ENCODE measurements at places on chromosomes 7 and 10.

GRCh38 chr10:75371010-75371409 lies 30.6 kb downstream of the ZNF503 start:
- DNase-seq: no peak

GRCh38 chr7:55209366-55209765 lies 155.8 kb upstream of the LANCL2 start:
- no peak for DNase-seq

- DNase-seq: no peak
Observed at GRCh38 chr7:142956951-142957623, 5.1 kb downstream of the KEL start.

DNA sequence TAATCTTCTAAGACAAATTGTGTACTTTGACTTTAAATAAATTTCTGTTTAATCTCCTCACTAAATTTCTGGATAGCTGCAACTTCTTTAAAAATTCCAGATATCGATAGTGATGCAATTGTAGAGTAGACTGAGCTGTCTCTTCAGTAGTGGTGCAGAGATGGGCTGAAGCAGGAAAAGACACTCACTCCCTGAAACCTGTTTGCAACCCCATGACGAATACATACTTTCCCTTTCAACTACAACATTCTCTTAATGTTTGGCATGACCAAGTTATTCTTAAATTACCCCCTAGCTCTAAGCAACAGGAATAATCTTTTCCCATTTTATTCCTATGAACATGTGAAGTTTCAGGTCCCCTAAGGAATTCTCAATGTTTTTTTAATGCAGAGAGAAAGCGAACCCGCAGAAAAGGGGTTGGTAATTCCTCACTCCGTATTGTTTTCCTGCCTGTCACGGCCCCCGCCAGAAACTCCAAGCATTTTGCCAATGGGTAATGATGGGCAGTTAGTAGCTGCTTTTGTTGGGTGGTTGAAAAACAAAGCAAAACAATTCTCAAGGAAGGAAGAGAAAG lies 1.3 kb downstream of the THSD7A start:
- no peak for DNase-seq

GRCh38 chr7:2956526-2957368 lies 86.9 kb downstream of the CARD11 start:
- DNase-seq: peak; percentile 70

- DNase-seq: no peak
Observed at GRCh38 chr10:1923586-1923985, 186.3 kb upstream of the ADARB2 start.

- no peak for DNase-seq
Observed at GRCh38 chr10:132477398-132478340, 59.9 kb upstream of the INPP5A start.

DNA sequence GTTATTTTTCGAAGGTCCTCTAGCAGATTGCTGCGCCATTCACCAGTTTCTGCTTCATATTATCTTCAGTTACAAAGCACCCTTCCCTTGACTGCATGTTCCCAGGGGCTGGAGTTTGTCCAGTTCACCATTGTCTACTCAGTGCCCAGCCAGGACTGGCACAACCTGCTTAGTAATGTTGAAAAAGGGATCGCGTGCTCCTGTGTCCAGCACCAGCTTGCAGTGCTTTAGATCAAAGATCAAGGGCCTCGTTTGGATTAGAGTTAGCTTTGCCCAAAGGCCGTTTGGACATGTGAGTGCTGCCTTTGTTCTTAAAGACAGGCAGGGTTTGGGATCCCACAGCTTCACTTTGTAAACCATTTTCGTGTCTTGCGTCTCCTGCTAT lies 867 bp downstream of the ATP6V0E2 start:
- no peak for DNase-seq

DNA sequence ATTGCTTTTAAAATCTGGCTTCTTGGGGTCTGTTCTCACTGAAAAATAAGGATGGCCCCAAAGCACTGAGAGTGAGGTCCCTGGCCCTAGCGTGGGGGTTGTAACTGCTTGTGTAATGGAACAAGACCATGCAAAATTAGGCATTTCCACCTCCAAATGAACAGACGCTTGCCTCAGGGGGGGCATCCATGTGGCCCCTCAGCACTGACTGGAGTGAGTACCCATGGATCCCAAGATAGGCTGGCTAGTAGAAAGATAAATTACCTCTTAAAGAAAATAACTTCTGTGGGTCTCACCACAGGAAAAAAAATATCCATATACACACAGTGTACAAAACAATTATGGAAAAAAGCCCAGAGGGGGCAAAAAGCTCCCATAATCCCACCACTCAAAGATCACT lies 15.2 kb upstream of the CPA1 start:
- no peak for DNase-seq

DNA sequence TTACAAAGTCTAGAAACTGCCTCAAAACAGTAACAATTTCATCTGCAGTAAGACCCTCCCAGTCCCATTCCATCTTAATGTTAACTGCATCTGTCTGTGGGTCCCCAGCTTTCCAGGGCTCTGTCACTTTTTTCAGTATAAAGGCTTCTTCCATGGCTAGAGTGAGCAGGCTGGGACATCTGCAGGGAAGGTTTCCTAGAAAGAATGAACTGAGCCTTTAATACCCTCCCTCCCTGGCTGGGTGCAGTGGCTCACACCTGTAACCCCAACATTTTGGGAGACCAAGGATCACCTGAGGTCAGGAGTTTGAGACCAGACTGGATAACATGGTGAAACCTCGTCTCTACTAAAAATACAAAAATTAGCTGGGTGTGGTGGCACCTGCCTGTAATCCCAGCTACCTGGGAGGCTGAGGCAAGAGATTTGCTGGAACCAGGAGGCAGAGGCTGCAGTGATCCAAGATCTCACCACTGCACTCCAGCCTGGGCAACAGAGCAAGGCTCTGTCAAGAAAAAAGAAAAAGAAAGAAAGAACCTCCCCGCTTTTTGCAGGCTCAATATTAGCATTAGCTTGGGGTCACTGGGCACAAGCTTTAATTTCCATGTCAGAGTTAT lies 3.4 kb downstream of the ERV3-1 start:
- DNase-seq: no peak

GRCh38 chr10:60734226-60734625 lies 44.1 kb upstream of the CDK1 start:
- DNase-seq: no peak

- no peak for DNase-seq
Observed at GRCh38 chr7:78499971-78500370, 701.4 kb downstream of the PHTF2 start.

DNA sequence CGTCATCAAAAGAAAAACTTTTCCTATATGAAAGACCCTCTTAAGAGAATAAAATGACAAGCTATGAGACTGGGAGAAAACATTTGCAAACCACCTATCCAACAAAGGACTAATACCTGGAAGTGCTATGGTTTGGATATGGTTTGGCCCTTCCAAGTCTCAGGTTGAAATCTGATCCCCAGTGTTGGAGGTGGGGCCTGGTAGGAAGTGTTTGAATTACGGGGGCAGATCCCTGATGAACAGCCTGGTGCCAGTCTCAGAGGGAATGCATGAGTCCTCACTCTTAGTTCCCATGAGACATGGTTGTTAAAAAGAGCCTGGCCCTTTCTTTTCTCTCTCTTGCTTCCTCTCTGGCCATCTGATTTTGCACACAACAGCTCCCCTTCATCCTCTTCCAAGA lies 6.3 kb downstream of the ALDH18A1 start:
- DNase-seq: no peak

GRCh38 chr7:74271742-74272141 lies 17.5 kb upstream of the CLIP2 start:
- no peak for DNase-seq

GRCh38 chr10:99435986-99436638 lies 5.7 kb upstream of the GOT1 start:
- no peak for DNase-seq

DNA sequence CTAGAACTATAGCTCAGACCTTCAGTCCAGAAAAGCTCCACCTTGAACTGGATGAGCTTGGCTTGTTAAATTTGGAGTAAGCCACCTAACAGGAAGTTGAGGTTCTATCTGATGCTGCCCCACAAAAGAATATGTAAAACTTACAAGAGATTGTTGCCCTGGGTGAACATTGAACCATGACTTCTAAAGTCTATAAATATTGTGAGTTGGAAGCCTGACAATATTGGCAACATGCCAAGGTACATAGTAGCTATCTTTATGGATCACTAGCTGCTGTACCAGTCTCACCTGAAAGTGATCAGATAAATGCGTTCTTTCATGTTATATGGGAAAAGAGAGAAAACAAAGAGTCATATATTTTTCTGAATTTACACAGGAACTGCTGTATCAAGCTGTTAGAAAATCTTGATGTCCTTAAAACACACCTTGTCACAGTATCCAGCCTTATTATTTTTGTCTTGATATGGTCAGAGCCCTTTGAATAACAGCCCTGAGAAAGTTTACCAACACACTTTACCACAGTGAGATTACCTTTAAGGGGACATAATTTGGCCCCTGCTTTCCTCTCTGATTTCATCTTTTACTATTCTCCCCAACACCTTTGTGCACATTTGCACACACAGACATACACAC lies 92.0 kb downstream of the LSMEM1 start:
- no peak for DNase-seq

GRCh38 chr10:112360308-112361270 lies 13.3 kb upstream of the ACSL5 start:
- DNase-seq: no peak

- no peak for DNase-seq
Observed at GRCh38 chr10:15182540-15183207, 14.2 kb upstream of the NMT2 start.

- no peak for DNase-seq
Observed at GRCh38 chr7:1209097-1209496, 23.6 kb upstream of the UNCX start.

- DNase-seq: no peak
Observed at GRCh38 chr7:95772298-95772770, at the start of gene DYNC1I1. DYNC1I1 (plus strand) TSS chr7:95772554; CDS start chr7:95804730, 32,176 bp downstream.

DNA sequence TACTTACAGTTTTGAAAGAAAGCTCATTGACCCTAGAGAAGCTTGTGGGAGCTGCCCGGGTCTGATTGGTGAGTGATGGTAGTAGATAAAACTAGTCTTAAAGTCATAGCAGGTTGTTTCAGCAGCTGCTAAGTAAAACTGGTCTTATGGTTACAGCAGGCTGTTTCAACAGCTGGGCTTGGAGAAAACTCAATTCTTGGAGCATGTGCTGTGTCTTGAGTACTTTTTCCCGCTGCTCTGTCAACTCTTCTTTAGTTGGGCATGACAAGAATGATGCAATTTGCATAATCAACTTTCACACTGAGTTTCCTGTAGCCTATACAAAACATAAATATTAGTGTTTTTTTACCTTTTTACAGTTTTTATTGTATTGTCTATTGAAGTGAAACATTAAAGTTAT lies 707.9 kb downstream of the AUTS2 start:
- no peak for DNase-seq

GRCh38 chr7:99196536-99197258 lies 11.2 kb downstream of the KPNA7 start:
- DNase-seq: no peak

DNA sequence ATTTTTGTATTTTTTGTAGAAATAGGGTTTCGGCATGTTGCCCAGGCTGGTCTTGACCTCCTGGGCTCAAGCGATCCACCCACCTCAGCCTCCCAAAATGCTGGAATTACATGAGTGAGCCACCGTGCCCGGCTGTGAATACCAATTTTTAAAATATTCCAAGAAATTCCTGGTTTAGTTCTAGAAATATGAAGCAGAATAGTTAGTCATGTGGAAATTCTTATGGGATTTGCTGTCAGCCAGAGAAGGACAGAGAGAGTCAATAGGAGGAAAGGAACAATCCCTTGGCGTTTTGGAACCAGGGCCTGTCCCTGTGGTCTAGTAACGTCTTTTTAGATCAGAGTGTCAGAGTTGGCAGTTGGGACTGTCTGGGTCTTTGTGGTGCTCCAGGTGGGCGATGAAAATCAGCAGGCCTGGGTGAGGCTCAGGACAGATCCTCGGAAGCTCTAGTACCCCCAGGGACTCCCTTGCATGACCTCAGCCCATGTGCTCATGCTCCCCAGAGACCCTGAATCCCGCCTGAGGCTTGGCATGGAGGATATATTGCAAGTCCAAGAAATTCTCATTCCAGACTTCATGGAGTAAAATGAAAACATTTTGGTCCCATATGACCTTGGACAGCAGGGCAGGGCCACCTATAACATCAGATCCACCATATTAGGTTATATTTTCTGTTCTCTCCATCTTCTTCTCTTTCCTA lies 7.8 kb downstream of the NODAL start:
- no peak for DNase-seq

DNA sequence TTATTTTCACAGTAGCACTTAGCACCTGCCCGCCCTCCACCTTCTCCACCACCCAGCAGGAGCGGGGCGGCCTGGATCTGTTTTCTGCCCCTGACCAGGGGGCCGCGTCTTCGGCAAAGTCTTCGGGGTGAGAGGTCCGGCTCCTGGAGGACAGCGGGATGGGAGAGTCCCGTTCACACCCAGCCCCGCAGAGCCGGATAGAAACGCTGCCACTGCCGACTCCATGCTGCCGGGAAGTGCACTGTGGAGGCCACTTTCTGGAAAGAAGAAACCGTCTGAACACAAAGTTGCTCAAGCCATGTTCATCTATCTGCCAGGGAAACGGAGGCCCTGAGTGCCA lies 14.5 kb upstream of the ZNF273 start:
- DNase-seq: no peak

GRCh38 chr7:156898938-156899337 lies 6.0 kb upstream of the LMBR1 start:
- DNase-seq: no peak

DNA sequence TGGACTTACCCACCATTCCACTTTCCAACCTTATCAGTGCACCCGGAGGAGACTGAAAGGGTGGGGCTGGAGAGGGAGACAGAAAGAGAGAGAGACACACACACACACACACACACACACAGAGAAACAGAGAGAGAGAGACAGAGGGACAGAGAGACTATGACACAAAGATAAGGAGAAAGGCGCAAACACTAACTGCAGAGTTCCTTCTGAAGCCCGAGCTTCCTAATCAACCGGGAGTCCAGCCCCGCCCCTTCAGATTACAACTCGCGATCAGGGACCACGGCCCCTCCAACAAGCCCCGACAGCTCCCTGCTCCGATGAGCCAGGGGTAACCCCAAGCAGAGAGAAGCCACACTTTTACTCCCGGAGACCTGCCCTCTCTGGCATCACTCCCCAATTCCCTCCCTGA lies 499 bp downstream of the GAL3ST4 start:
- DNase-seq: no peak

- no peak for DNase-seq
Observed at GRCh38 chr7:80703272-80703671, 64.8 kb downstream of the CD36 start.

DNA sequence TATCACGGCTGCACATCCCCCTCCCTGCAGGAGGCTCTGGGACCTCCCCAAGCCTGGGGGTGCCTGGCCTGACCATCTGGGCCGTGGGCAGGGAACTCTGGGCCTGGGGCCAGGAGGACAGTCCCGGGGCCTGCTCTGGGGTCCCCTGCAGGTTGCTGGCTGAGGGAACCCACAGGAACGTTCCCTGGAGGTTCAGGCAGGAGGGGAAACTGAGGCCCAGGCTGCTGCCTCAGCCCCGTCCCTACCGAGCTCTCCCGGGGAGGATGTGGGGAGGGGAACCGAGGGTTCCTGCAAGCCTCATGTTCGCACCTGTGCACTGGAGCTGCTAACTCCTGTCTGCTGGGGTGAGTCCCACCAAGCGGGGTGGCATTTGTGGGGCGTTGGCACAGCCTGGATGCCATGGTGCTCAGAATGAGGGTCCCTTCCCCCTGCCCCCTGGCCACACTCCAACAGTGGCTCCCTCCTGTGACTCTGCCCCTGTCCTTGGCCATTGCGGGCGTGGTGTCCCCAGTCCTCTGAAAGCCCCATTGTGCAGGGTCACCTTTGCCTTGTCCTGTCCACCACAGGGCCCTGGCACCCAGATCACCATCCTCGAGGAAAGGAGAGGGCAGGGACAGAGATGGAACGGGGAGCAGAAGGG lies 9.4 kb downstream of the ELFN1 start:
- no peak for DNase-seq
